CD4-positive, alpha-beta T cell (primary cell): ENCODE measurements at places on chromosomes 11 and 22.

DNA sequence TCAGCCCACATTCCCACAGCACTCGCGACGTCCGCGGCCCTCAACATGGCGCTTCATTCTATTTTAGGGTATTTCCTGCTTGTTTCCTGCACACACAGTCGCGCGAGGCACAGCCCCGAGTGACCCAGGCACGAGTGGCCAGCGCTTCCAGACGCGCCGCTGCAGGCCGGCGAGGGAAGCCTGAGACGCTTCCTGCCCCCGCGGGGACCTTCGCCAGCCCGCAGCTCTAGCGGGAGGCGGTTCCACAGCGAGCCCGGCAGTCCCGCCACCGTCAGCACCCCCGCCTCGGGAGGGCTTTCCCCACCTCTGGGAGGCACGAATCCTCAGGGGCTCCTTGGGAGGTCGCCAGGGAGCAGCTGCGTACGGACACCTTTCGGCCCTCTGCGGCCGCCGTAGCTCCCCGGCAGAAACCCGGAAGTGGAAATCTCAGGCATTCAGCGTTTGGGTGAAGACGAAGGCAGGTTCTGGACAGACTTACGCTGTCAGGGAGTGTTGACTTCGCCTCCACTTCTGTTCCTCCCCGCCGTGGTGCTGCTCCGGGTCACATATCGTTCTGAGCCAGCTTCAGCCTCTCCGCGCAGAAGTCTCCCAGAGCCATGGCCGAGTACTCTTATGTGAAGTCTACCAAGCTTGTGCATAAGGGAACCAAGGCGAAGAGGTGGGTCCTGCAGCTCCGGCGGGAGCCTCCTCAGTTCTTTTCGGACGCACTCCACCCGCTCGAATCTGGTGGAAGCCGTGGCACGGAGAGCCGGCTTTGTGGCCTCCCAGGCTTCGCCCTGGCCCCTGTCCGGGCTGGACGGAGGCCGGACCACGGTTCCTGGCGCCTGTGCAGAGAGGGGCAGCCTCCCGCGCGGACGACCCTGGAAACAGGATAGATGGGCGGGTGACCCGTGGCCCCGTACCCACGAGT, 2925.9 kb upstream of the OR11H1 start:
- no peak for DNase-seq

DNA sequence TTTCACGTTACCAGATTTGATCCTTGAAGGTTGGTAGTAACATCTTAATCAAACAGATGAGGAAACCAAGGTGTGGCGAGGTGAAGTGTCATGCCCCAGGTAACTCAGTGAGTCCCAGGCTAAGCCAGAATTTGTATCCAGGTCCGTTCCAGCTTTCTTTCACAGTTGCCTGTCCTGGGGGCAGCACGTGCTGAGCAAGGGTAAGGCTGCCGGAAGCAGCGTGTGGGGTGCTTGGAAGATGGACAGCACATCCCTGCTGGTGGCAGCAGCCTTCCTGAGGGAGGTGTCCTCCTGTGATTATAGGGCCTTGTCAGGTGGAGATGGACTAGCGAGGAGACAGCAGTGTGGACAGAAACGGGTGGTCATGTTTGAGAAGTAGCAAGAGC, 50.9 kb downstream of the TRIOBP start:
- DNase-seq: no peak

GRCh38 chr11:133903056-133903455, 53.7 kb downstream of the IGSF9B start:
- no peak for DNase-seq

DNA sequence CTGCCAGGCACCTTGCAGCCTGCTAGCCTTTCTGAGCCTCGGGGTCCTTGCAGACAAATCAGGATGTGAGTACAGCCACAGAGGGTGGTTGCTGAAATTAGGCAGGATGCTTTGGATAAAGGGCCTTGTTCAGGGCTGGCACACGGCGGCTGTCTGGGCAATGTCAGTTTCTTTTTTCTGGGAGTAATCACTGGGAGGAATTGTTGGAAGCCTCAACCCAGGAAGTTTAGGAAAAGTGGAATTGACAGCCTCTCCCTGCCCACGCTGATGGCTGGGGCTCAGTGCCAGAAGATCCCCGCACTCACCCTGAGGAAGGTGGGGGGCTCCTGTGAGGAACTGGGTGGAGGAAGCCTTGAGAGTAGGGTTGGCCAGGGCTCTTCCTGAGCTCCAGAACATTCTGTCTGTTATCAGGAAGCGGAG, 37.4 kb downstream of the CD82 start:
- DNase-seq: no peak

DNA sequence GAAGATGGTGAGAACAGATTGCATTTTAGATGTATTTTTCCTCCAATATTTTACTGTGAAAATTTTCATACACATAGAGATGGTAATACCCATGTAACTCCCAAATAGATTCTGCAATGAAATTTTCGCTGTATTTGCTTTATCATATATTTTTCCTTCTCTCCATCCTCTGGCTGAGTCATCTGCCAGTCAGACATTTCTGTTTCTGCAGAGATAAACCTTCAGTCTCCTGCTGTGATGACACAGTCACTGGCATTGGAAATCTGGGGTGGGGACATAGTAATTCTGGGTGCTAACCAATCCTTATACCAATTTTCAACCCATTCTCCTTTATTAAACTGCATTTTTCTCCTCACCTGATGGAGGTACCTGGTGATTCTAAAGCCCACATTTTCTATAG, 33.7 kb downstream of the SVIP start:
- DNase-seq: no peak

GRCh38 chr22:24007253-24008021, 2.2 kb upstream of the GSTT4 start:
- no peak for DNase-seq

GRCh38 chr22:28341001-28341400, 338.6 kb downstream of the TTC28 start:
- DNase-seq: no peak

- DNase-seq: no peak
Observed at GRCh38 chr11:131478341-131478740, 107.9 kb downstream of the NTM start.

DNA sequence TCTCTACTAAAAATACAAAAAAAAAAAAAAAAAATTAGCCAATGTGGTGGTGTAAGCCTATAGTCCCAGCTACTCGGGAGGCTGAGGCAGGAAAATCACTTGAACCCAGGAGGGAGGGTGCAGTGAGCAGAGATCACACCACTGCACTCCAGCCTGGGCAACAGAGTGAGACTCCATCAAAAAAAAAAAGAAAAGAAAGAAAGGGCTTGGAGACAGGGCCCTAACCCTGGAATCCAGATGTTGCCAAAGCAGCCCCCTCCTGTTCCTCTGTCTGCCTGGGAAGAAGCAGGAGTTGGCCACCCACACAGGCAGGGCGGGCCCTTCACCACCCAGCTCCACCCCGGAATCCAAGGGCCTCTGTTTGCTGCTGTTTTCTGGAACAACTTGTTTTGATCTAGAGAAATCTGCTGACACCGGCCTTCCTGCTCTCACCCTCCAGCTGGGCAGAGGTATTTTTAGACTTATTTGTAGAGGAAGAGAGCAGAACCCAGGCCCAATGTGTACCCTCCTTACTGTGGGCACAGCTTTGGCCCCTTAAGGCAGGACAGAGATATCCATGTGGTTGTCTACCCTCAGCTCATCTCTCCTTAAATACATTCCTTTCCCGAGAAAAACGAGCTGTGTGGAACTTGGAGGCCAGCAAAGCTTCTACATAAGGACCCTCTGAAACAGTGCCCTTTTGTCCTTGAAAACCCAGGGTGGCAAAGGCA, 2.7 kb upstream of the NEAT1 start:
- DNase-seq: peak; percentile 66

GRCh38 chr11:102527684-102528083, 2.9 kb downstream of the MMP7 start:
- no peak for DNase-seq

DNA sequence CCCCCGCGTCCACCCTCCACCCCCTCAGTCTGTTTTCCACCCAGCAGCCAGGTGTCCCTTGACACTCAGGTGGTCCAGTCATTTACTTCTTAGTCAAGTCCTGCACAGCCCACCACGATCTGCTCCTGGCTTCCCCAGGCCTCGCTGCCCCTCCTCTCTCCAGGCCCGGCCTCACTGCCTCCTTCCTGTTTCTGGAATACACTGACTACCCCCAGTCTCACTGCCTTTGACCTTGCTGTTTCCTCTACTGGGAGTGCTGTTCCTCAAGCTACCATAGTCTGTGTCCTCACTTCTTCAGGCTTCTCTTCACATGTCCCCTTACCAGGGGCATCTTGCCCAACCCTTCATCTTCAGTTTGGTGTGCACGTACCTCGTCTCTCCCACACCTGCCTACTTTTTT, 7.4 kb downstream of the MCM5 start:
- no peak for DNase-seq

- DNase-seq: peak; percentile 97
Observed at GRCh38 chr11:406796-407650, 7.8 kb downstream of the SIGIRR start.

GRCh38 chr22:24005201-24005600, at the start of gene GSTT4:
Gene GSTT4 (minus strand): TSS chr22:24005453. CDS start chr22:24005356, 97 bp downstream.
- no peak for DNase-seq

GRCh38 chr22:26949193-26949592, 291.8 kb downstream of the MIAT start:
- no peak for DNase-seq

- no peak for DNase-seq
Observed at GRCh38 chr11:1195682-1196515, 27.0 kb upstream of the MUC5B start.

DNA sequence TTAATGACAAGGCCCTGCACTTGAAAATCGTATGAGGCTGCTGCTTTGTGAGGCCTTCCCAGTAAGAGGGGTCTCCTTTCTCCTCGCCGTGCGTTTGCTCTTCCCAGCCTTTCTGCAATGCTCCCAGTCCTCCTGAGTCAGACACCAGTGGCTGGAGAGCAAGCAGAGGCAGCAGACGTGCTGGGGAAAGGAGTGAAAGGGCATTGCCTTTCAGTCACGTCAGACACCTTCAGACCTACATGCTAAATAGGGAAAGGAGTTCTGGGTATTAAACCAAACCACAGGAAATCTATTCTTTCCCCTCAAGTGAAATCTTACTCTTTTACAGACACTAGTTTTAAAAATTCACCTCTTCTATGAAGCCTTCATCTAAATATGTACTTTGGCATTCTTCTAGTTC, 274.8 kb downstream of the NTM start:
- no peak for DNase-seq

- no peak for DNase-seq
Observed at GRCh38 chr11:66762088-66762487, 33.1 kb upstream of the SPTBN2 start.

DNA sequence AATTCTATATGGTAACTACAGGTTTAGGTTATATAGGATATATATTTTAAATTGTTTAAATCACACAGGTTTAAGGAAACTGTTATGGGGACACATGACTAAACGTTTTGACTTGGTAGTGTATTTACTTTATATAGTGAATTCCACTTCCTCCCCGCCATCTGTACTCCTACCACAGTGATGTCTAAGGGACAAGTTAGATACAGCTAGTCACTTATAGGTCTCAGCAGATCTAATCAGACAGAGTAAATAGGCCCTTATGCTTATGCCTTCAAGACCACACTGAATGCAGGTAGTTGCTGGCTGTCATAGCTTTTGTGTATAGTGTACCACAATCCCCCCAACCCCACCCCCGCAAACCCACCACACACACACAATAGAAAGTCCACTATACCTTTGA, 8.2 kb downstream of the SESN3 start:
- no peak for DNase-seq

GRCh38 chr11:27339941-27340340, 23.1 kb downstream of the CCDC34 start:
- DNase-seq: no peak

- peak; percentile 27 for DNase-seq
Observed at GRCh38 chr11:123303924-123304323, 108.9 kb upstream of the CLMP start.

- no peak for DNase-seq
Observed at GRCh38 chr11:70717936-70718595, 319.7 kb downstream of the CTTN start.

GRCh38 chr11:130000552-130001176, 2.0 kb downstream of the PRDM10 start:
- no peak for DNase-seq

DNA sequence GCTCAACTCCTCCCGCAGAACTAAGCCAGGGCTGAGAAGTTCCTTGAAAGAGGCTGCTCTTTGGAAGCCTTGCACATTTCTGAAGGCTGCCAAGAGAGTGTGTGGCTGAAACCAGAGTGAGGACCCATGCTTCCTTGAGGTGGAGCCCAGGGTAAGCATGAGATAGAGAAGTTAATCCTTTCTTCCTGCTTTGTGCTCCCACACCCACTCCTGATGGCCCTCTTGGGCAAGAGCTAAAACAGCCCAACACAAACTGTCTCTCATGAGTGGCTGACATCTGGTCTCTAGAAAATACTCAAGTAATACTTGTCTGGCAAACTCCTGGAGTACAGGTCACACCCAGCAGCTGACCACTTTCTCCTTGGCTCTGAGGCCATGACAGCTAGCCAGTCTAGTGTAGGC, 523.7 kb downstream of the INSC start:
- no peak for DNase-seq

DNA sequence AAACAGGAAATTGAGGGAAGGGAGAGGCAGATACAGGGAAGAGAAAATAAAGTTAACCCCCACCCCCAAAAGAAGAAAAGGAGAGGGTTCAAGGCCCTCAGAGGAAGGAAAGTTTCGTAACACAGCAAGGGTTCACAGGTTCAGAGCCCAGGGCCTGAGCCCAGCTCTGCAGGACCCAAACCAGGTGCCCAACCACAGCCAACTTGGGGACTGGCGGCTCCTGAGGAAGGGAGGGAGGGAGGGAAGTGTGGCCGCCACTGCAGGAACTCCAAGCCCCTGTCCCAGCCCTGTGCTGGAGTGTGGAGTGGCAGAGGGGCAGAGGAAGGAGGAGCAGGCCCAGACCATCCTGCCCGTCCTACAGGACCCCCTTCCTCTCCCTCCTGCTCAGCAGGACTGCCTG, 59.2 kb downstream of the ELFN2 start:
- DNase-seq: no peak

DNA sequence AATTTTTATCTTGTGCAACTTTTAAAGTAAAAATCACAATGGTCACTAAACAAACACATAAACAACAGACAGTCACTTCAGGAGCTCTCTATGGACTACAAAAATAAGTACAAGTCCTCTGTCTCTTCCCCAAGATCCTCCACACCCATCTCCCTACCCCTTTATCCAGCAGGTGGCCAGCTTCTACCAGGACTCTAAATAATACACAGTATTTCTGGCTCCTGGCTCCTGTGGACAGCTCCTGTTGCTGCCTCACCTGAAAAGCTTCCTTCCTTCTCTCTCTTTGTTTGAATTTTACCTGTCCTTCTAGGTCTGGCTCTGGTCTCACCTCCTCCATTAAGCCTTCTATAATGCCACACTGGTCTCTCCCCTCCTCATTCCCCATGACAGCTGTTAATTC, 86.1 kb downstream of the CLPB start:
- DNase-seq: no peak

- no peak for DNase-seq
Observed at GRCh38 chr11:59198726-59199125, 14.0 kb downstream of the MPEG1 start.

GRCh38 chr11:33040862-33041453, 1.6 kb downstream of the TCP11L1 start:
- no peak for DNase-seq
